ENCODE measurements at places on chromosomes 5 and 9.

DNA sequence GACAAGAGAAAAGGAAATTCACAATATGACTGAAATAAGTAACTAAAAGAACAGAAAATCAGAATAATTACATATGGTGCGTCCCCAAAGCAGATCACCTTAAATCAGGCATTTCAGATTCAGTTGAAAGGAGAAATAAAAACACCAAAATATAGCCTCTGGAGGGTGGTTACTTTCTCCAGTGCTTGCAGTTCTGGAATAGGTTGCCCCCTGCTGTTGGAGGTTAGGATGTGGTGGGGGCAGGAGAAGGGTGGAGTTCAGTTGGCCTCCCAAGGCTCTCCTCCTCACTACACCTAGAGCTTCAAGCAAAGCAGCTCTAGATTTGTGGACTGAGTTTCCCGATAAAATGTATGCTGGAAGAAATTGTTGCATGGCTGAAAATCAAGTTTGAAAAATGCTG is 338.2 kb upstream of the TLE4 start:
- no peak overlapping the region for H3K4me3 ChIP-seq
- no peaks in the 10 kb centered on the region for H3K4me1 ChIP-seq
- H3K27me3 ChIP-seq = no peaks in the 10 kb centered on the region

DNA sequence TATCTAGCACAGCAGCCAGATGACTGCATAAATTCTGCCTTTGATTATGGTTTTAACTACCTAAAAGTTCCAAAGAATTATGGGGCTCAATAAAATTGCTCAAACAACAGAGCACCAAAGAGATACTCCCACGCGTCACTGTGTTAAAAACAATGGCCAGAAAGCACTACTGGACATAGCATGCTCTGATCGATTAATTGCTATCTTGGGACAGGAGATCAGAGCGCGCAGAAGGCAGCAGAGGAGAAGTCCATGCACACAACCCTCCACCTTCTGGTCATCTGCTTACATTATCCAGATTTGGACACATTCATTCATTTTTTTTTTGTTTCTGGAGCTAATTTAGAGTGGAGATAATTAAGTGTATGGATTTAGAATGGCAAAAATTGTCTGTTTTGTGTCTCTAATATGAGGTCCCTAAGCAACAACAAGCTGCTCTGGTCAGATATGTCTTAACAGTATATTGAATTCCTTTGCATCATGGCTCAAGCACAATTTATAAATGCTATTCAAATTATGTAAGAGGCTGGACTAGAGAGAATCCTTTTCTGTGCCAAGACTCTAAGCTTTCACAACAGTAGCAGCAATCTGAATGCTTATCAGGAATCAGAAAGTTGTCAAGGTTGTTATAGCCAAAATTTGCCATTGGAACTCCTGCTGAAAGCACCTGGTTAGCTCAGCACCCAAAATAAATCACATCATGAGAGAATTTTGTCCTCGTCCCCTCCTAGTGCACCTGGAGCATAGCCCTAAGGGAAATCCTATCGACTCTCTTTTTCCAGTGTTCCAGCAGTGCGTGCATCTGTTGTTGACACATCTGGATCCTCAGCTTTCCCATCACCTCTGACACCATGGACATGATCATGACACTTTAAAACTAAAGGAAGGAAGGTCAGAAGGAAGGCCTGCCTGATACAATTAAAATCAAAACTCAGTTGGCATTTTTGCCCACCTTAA is 98.6 kb upstream of the HMHB1 start:
- H3K27ac ChIP-seq = no peak overlapping the region
- no peak for DNase-seq
- H3K4me1 ChIP-seq = no peaks in the 10 kb centered on the region
- no peaks in the 10 kb centered on the region for H3K27me3 ChIP-seq
- H3K4me3 ChIP-seq = no peak overlapping the region

GRCh38 chr9:19619221-19619620 is 169.6 kb downstream of the SLC24A2 start:
- H3K36me3 ChIP-seq = no peaks in the 10 kb centered on the region
- DNase-seq = no peak
- H3K4me3 ChIP-seq = no peak overlapping the region
- no peak overlapping the region for H3K27ac ChIP-seq

DNA sequence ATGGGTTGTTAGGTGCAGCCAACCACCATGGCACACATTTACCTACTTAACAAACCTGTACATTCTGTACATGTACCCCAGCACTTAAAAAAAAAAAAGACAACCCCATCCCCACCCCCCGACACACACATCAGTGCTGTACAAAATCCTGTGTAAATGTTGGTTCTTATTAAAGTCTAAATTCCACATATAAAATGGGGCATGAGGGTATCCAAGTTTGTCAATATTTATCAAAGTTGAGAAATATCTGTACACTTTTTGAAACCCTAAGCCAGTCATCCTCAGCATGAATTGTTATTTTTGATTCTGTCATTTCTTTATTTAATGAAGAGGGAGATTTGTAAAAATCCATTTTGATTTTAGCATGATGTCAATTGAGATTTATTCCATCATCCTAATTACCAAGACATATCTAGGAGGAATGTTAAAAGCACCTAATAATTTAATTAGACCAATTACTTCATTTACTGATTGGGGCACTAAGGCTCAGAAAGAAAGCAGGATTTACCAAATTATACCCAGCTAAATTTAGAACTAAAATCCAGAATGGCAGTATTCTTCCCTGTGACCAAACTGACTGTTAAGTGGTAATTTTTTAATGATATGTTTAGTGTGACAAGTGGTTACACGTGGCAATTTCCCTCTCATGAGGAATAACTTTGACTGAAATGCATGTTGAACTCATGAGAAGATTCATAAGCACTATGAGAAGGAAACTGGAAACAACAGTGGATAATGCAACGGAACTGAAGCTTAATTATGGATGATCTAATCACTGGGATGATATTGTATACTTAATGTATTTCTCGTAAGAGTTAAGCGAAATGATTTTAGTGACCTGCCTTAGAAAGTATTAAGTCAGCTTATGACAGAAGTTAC is 195.9 kb downstream of the SGCD start:
- H3K27ac ChIP-seq = no peak overlapping the region
- no peak for DNase-seq
- no peaks in the 10 kb centered on the region for H3K36me3 ChIP-seq

Measured in effector memory CD8-positive, alpha-beta T cell (primary cell).